Ovary (tissue), 10 donors: ENCODE measurements at places on chromosomes 7 and 10. TPM values are rescaled to one million over a fixed set of nuclear protein-coding genes. Genes with fewer than 3 reads are reported as not detected.

NPSR1 gene
- total RNA-seq, result not detected

SEPHS1 gene
- total RNA-seq, result 32.2 TPM

FGFBP3 gene
- 0.83 TPM for total RNA-seq

TAS2R41 gene
- 0.50 TPM for total RNA-seq

DNA sequence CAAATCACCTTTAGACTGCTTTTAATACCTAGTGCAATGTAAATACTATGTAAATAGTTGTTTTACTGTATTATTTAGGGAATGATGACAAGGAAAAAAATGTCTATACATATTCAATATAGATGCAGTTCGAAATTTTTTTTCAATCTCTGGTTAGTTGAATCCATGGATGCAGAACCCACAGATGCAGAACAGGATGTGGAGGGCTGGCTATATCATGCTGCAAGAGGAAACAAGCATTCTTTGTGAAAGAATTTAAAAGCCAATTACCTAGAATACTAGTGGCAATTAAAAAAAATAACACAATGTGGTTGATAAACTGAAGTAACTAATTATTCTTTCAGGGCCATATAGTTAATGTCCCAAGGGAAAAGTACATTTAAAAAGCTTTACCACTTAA, 170.4 kb downstream of the ZNF438 start:
- no peak overlapping the region for H3K4me3 ChIP-seq
- no peaks in the 10 kb centered on the region for H3K27me3 ChIP-seq
- DNase-seq, result no peak
- H3K27ac ChIP-seq, result no peak overlapping the region
- H3K36me3 ChIP-seq, result no peaks in the 10 kb centered on the region

GRCh38 chr10:95730233-95730632, 25.7 kb upstream of the ENTPD1 start:
- no peak for DNase-seq
- H3K27me3 ChIP-seq, result no peaks in the 10 kb centered on the region
- no peaks in the 10 kb centered on the region for H3K36me3 ChIP-seq
- H3K4me3 ChIP-seq, result no peak overlapping the region

GRCh38 chr10:15430969-15431771, 60.1 kb upstream of the FAM171A1 start:
- no peaks in the 10 kb centered on the region for H3K27me3 ChIP-seq
- H3K4me3 ChIP-seq, result no peak overlapping the region
- DNase-seq, result no peak
- H3K27ac ChIP-seq, result no peak overlapping the region

GRCh38 chr10:121245754-121246153, 352.5 kb downstream of the FGFR2 start:
- H3K27me3 ChIP-seq, result no peaks in the 10 kb centered on the region
- H3K36me3 ChIP-seq, result no peaks in the 10 kb centered on the region
- H3K4me3 ChIP-seq, result no peak overlapping the region
- H3K4me1 ChIP-seq, result no peaks in the 10 kb centered on the region

GRCh38 chr10:43317422-43317821, 50.6 kb upstream of the RASGEF1A start:
- no peaks in the 10 kb centered on the region for H3K27me3 ChIP-seq
- H3K36me3 ChIP-seq, result no peaks in the 10 kb centered on the region
- DNase-seq, result no peak
- no peak overlapping the region for H3K27ac ChIP-seq

DNA sequence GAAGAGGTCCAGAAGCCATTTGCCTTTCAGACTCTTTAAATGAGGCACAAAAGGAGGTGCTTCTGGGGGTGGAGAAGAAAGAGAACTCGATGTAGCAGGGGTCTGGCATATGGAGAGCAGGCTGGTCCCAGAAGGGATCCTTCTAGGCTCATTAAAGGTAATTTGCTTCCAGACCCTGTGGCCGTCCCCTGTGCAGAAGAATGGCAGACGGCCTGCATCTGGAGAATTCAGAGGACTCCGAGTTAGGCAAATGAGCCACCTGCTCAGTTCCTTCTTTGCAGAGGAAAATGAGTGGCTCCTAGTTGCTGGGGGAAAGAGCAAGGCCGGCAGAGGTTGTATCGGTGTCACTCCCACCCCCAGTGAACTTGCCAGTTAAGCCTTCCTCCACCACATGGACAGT, 73.8 kb upstream of the FAM180A start:
- H3K4me3 ChIP-seq, result no peak overlapping the region
- no peaks in the 10 kb centered on the region for H3K36me3 ChIP-seq
- no peak overlapping the region for H3K27ac ChIP-seq
- no peaks in the 10 kb centered on the region for H3K27me3 ChIP-seq
